GM04503 (cell line): ENCODE measurements at places on chromosomes 12 and 14.

GRCh38 chr12:58761308-58761707 lies 159.0 kb downstream of the LRIG3 start:
- DNase-seq, result no peak

DNA sequence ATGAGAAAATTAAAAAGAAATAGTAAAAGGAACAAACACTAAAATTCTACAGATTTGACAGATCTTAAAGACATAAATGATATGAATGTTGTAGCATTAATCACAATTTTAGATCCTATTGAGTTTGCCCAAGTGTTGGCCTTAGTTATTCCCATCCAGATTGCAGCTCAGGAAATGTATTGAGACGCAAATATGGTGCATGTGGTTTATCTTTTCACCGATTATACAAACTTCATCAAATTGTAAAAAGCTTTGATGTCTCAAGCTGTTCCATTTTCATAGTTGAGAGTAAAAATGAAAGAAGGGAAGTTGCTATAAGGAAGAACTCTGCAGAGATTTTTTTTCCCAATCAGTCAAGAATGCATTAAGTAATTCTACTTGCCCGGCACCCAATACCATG lies 328.4 kb downstream of the EGLN3 start:
- DNase-seq, result no peak

GRCh38 chr12:104569346-104570173 lies 112.8 kb downstream of the CHST11 start:
- no peak for DNase-seq

- DNase-seq, result no peak
Measured at GRCh38 chr12:104852896-104853295, 105.2 kb downstream of the SLC41A2 start.

DNA sequence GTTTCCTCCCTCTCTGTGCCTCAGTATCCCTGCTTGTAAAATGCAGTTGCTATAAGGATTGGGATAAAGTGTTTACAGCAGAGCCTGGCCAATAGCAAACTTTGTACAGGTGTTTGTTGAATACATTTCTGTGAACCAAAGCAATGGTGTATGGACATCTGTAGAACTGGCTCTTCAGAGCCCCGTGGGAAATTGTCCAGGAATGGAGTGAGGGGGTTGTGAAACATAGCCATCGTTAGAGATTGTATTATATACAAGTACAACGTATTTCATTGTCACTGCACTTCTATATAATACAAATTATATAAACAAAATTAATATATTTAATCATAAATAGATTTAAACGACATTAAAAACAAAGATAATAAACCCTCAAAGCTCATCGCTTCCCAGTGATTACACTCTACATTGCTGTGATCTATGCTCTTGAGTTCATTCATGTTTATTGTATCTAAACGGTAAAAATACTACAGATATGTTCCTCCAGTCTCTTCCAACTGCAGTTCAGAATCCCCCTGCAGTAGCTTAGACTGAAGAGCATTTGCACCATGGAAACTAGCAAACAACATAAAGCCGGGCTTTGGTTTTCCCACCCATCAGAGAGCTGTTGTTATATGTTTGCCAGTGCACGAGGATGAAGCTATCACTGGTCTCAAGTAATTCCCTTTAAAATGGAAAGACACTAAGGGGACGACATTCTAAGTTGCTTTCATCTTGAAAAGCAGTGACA lies 216.7 kb downstream of the TMEM132C start:
- DNase-seq, result no peak

GRCh38 chr12:52026263-52026662 lies 19.5 kb downstream of the TAMALIN start:
- no peak for DNase-seq

DNA sequence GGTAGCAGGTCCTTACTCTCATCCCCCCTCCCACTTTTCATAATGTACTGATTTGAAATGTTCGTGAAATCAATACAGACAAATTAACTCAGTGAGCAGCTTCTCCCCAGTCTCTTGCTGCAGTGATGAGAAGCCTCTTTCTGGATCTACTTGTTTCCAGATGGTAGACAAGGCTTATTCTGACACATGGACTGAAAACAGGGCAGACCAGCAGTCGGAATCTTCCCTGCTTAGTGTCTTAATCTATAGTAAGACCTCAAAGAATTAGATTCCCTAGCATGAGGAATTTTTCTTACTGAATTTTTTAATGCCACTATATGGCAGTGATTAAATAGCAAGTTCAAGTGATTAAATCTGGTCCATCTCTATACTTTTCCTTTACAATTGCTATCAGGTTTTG lies 120.1 kb downstream of the RGS6 start:
- no peak for DNase-seq

GRCh38 chr12:116903818-116904217 lies 6.9 kb upstream of the FBXW8 start:
- no peak for DNase-seq

- no peak for DNase-seq
Measured at GRCh38 chr14:99383472-99384449, 96.9 kb downstream of the SETD3 start.

DNA sequence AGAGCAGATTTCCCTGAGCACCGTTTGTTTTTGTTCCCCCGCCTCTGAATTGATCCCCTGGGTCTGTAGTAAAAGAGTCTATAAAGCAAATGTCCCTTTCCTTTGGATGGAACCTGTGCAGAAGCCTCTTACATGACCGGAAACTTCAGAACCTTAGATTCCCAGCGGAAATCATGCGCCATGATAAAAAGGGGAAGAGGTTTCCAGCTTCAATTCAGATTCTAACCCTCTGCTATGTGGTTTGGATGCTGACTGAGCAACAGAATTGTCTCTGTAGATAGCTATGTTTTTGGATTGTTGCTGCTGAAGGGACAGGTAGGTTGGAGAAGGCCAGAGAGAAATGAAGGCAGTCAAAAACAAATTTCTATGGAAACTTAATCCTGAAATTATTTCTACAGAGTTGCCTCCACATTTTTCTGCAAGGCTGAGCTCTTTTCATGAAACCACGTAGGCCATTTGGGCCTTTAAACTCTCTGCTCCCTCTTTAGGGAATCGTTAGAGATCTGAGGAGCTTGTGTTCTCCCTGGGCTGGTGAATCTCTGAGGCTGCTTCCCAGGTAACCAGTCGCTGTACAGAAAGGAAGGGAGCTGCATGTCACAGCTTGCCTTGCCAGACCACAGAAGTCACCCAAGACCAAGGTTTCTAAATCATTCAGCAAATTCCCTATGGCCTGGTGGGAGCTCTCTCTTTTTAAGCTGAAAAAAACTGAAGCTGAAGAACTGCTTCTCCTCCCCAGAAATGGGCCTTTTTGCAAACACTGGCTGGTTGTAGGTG lies 28.7 kb upstream of the OR10P1 start:
- DNase-seq, result no peak

DNA sequence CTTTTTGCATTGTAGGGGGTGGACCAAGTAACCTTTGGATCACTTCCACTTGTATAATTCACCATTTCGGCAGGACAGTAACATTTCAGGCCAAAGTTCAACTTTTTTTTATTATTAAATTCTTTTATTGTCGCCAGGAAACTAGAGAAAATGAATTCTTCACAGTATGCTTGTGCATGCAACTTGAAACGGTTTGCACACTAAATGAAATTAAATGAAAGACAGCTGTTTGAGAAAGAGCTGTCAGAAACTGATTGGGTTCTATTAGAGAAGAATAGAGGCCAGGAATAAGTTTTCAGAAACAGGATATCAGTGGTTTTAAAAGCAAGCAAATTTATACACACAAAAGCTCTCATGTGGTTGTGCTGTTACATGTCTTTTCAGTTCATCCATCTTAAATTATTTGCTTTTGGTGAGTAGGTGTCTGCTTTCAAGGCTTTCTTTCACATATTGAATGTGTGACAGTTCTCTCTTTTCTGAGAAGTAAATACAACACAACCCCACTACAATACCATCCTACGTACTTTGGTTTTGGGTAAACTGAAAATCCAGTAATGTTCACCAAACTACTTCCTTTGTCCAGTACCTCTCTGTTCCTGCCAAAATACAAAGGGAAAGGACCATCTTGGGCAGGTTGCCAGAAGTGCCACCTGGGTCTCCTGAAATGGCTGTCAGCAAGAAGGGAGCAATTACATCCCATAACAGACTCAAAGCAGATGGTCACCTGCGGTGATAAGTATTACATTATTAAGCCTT lies 291.7 kb downstream of the RAD51B start:
- no peak for DNase-seq

GRCh38 chr12:12721814-12722434 lies 4.8 kb downstream of the CDKN1B start:
- DNase-seq, result no peak

- no peak for DNase-seq
Measured at GRCh38 chr14:20818861-20819260, 16.2 kb upstream of the RNASE1 start.

- no peak for DNase-seq
Measured at GRCh38 chr12:96400631-96401075, 414 bp upstream of the CDK17 start.

DNA sequence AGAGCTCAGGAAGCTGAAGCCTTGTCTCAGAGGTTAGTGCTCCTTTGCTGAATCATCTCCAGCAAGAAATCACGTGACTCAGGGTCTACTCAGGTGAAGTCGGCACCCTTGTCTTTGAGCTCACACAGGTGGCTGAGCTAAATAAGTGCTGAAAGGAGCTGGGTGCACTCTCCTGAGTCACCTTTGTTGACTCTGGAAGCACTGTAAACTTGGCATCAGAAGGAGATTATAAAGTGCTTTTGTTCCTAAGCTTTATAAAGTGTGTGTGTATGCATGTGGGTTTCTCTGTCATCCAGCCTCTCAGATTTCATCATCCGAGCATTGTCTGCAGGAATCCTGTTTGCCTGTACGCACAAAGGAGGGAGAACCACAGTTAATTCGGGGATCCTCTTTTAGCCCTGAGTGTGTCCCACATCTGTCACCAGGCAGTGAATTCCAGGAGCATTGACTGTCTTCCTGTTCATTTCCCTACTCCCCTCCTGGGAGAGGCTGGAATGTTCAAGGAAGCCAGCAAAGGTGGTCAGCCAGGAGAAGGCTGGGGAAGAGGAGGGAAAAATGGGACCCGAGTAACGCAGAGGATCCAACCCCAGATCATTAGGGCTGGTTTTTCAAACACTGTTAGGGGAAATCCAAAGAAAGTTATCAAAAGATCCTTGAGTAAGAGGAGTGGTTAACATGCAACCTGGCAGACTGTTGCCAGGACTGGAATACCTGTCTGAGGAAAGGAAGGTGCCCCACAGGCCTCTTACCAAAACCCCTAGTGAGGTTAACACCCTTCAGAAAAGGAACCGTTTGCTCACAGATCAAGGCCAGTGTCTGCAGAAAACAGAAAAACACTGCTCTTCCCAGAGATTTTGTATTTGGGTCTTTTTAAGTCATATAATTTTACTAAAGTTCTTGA lies 157.5 kb upstream of the HIF1A start:
- DNase-seq, result no peak

- DNase-seq, result no peak
Measured at GRCh38 chr14:87437158-87437557, 555.8 kb downstream of the GALC start.

GRCh38 chr12:124742678-124743077 lies 121.0 kb downstream of the SCARB1 start:
- DNase-seq, result no peak

- no peak for DNase-seq
Measured at GRCh38 chr12:18907728-18908127, 169.8 kb downstream of the CAPZA3 start.

GRCh38 chr14:54567639-54568561 lies 972 bp downstream of the SAMD4A start:
- DNase-seq, result no peak

- no peak for DNase-seq
Measured at GRCh38 chr14:55005071-55005470, 21.8 kb downstream of the WDHD1 start.

DNA sequence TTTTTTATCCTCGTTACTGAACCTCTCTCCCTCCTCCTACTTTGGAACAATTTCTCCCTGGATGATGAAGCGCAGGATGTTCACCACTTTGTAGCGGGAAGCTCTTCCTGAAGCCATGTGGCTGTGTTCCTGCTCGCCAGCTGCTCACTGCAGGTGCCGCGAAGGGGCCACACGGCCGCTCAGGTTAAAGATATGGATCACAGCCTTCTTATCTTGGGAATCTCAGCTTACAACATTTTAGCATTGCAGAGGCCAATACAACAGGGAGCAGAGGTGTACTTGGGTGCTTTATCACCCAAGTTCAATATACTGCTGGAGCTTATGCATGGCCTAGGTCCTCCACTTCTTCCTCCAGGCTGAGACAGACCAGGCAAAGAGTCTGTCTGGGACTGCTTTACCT lies 201.2 kb upstream of the G2E3 start:
- DNase-seq, result no peak

DNA sequence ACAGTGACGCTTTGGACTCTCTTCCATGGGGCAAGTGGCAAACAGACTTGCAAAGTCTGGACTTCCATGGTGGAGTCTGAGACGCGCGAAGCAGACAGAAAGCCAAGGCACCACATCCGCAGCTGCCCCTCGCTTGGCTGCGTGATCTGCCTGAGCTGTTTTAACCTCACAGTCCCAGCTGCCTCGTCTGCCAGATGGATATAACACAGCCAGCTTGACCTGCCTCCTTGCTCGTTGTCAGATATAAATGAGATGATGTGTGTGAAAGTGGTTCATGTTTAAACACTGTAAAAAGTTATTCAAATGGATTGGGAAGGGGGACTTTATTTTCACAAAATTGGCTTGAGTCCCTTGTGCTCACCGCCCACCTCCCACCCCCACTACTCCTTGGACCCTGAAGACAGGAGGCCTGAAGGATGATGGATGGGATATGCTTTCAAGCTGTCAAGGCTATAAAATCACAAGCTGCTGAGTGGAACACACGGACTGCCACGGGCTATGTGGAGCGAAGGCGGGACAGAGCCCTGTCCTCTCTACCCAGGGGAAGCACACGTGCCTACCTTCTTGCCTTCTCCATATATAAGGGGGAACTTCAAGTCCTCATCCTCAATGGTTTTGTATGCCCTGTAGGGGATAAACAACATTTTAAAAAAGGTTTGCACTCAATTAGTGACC lies 226.9 kb downstream of the MON2 start:
- DNase-seq, result no peak

GRCh38 chr12:55074806-55075205 lies 51.4 kb upstream of the OR9K2 start:
- no peak for DNase-seq

DNA sequence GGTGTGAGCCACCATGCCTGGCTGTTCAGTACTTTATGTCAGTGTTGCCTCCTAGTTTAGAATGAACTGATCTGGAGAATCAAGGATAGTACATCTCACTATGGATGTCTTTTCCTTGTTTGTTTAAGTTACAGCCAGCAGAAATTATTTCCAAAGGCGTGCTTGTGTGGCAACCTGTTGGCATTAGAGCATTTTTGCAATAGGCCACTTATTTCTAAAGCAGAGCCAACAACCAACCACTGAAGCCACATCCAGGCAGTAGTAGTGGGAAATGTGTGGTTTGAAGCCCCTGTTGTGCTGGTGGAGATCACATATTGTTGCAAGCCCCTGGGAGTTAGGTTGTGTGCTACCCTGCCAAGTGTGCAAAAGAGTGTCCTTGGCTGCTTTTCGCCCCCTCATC lies 3.7 kb downstream of the ANO6 start:
- DNase-seq, result no peak

DNA sequence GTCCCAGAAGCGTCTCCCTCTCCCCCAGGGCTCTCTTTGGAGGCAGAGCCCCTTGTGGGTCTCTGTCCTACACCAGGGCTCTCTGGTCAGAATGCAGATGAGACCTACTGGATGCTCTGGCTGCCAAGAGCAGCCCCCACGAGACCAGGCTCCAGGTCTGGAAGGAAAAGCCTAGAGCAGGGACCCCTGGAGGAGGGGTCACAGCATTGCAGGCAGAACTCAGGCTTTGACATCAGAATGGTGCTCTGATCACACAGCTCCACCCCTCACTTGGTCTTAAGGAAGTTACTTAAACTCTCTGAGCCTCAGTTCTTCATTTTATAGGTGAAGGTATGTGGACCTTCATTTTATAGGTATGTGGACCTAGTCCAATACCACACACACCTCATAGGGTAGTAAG lies 83.1 kb downstream of the ARL6IP4 start:
- no peak for DNase-seq
